ENCODE measurements at places on chromosomes 7 and 10.

- DNase-seq: no peak
Observed at GRCh38 chr10:115773832-115774231, 499.2 kb downstream of the GFRA1 start.

GRCh38 chr7:114432703-114433102 is 18.1 kb downstream of the FOXP2 start:
- no peak for DNase-seq

- no peak for DNase-seq
Observed at GRCh38 chr10:55398497-55398882, 597.5 kb upstream of the PCDH15 start.

- DNase-seq: no peak
Observed at GRCh38 chr7:158778471-158778870, 50.8 kb downstream of the ESYT2 start.

DNA sequence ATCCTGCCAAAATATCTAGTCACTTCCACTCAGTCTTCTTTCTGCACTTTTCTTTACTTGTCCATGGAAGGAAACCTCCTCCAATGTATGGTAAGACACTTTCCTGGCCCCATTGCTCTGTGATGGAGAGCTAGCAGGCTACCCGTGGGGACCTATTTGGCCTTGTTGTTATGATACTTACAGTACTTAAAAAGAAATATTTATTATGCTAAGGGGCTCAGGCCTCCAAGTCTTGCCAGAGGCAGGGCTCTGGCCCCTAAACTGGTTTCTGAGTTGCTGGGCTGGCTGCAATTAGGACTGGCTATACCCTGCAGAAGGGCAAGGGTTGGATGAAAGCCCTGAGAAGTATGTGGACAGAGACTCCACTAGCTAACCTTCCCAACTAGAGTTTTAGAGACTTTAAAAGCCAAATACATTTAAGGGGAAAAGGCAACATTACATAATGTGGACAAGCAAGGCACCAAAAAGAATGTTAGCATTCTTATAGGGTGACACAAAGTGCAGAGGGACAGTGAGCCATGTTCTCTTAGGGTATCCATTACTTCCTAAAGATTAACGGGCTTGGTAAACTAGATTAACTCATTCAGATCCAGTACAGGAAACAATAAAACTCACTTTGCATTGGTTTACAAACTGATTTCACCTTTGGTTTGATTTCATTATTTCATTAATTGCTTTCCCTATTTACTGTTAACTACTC is 84.9 kb upstream of the INHBA start:
- DNase-seq: no peak

DNA sequence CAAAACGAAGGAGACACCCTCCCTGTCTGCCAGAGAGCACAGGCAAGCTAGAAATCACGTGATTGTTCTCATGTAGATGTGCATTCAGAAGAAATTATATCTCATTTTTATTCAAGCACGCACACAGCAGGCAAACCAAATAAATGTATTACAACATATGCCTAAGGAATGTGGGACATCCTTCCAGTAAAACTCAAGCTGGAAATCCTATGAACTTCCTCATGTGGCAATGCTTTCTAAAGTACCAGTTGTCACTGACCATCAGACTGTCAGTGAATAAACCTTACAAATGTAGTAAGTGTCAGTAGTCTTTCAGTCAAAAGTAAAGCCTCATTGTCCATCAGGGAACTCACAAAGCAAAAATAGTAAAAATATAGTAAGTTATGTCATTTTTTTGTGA is 350.1 kb upstream of the POM121L12 start:
- no peak for DNase-seq

DNA sequence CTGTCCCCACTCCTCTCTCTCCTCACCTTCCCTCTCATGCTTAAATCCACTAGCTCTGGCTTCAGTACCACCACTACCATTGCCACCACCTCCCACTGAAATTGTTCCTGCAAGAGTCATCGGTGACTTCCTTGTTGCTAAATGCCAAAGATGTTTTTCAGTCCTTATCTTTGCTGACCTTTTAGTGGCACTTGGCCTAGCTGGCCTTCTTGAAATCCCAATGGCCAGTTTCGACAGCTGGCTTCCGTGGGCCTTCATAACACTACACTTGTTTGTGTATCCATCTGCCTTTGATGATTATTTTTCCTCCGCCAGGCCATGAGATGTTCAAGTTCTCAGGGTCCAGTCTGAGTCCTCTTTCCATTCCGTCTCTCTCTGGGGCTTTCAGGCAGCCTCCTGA is 118.2 kb upstream of the NANOS1 start:
- DNase-seq: no peak

DNA sequence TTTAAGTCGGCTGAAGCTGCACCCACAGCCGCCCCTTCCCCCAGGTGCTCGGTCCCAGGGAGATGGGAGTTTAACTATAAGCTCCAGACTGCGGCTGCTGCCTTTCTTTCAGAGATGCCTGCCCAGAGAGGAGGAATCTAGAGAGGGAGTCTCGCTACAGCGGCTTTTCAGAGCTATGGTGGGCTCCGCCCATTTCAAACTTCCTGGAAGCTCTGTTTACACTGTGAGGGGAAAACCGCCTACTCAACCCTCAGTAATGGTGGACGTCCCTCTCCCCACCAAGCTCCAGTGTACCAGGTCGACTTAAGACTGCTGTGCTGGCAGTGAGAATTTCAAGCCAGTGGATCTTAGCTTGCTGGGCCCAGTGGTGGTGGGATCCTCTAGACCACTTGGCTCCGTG is 135.4 kb downstream of the CXCL12 start:
- no peak for DNase-seq

DNA sequence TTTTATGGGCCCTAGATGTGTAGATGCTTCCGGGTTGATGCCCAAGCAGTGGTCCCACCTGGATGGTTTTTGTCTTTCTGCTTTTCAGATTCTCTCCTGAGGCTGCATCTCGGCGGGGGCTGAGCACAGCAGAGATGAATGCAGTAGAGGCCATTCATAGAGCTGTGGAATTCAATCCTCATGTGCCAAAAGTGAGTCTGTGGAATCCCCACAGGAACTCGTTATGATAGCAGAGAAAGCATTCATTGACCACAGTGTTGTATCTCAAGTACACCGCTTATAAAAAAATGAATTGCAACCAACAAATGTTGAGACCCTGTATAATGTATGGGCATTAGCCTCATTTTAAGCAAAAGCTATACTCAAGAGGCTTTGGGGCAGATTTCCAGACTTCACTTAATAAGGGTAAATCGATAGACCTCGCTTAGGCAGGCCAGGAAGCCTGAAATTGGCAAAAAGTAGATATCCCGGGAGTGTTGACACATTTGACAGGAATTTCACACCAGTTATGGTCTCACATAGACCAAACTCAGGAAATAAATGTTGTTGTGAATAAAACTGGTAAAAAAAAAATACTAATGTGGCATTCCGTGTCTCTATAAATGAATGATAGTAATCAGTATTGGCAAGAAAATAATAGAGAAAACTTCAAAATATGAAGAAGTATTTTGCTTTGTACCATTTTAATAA is 132.0 kb downstream of the WNT2 start:
- no peak for DNase-seq

GRCh38 chr10:73485320-73485719 is 10.5 kb downstream of the PPP3CB start:
- no peak for DNase-seq

- DNase-seq: no peak
Observed at GRCh38 chr7:80646083-80646865, 7.8 kb downstream of the CD36 start.

GRCh38 chr7:75776295-75776971 is 4.4 kb upstream of the CCL26 start:
- DNase-seq: peak; percentile 66

DNA sequence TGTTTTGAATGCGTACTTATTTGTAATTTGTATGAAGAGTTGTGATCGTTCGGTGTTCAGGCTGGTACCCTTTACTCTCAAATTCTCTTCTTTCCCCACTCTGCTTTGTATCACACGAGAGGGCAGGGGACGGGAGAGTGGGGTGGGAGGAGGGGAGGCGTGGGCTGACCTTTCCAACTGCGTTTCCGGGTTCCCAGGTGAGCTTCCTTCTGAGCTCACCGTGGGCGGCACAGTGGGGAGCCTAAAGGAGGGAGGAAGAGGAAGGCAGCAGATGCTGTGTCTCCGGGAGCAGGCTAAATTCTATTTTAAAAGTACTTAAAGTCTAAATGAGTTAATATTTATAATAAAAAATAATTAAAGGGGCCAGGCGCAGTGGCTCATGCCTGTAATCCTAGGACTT is 7.4 kb upstream of the XRCC2 start:
- DNase-seq: no peak

DNA sequence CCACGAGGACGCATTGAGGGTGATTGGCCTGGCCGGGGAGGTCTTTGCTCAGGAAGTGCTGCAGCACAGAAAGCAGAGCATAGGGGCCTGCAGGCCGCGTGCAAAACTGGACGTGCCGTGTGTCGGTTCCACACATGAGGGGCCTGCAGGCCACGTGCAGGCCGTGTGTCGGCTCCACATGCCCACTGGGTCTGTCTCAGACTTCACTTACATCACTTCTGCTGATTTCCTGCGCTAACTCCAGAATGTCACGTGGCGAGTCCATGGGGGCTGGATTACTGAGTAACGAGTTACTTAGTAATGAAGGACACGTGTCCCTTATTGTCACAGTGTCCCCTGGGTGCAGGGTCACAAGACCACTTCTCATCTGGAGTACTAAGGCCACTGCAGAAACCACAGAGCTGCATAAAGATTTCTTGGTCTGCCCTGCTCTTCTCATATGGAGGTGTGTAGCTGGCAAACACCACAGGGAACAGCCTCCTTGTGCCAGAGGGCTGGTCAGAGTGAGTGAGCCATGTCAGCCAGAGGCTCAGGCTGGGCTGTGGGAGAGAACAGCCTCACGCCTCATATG is 60.8 kb downstream of the GDI2 start:
- DNase-seq: no peak

DNA sequence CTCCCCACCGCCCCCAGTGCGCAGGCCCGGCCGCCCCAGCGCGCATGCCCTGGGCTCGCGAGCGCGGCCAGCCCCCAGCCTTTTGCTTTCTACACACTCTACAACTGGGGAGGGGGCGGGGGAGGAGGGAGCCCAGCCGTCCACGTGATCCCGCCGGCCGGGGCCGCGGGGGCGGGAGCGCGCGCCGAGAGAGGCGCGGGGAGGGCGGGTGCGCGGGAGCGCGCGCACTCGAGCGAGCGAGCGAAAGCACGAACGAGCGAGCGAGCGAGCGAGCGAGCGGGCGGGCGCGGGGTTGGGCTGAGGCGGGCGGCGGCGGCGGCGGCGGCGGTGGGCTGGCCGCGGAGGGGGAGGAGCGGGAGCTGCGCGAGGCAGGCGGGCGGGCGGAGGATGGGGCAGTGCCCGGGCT is at the start of gene AUTS2:
Gene AUTS2, plus strand, starts transcription at position 395 of the 406 bp plus-strand sequence. CDS start 1,179 bp downstream, outside the sequence.
- peak; percentile 32 for DNase-seq

GRCh38 chr7:103116991-103117390 is 31.9 kb downstream of the NAPEPLD start:
- DNase-seq: no peak

- DNase-seq: no peak
Observed at GRCh38 chr7:152649220-152649619, 26.7 kb downstream of the XRCC2 start.

- no peak for DNase-seq
Observed at GRCh38 chr7:112192236-112193154, 13.7 kb downstream of the DOCK4 start.

DNA sequence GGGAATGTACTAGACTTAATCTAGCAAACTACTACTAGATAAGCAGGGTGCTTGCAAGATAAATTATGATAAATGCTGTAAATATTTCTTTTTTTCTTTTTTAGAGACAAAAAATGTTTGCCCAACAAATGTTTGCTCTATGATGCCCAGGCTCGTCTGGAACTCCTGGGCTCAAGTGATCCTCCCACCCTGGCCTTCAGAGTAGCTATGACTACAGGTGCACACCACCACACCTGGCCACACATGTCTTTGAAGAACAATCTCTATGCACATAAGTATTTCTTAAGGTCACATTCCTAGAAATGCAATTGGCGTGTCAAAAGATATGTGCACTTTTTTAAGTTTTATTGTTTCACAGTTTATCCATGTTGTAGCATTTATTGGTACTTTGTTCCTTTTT is 179.6 kb upstream of the FRMD4A start:
- no peak for DNase-seq

DNA sequence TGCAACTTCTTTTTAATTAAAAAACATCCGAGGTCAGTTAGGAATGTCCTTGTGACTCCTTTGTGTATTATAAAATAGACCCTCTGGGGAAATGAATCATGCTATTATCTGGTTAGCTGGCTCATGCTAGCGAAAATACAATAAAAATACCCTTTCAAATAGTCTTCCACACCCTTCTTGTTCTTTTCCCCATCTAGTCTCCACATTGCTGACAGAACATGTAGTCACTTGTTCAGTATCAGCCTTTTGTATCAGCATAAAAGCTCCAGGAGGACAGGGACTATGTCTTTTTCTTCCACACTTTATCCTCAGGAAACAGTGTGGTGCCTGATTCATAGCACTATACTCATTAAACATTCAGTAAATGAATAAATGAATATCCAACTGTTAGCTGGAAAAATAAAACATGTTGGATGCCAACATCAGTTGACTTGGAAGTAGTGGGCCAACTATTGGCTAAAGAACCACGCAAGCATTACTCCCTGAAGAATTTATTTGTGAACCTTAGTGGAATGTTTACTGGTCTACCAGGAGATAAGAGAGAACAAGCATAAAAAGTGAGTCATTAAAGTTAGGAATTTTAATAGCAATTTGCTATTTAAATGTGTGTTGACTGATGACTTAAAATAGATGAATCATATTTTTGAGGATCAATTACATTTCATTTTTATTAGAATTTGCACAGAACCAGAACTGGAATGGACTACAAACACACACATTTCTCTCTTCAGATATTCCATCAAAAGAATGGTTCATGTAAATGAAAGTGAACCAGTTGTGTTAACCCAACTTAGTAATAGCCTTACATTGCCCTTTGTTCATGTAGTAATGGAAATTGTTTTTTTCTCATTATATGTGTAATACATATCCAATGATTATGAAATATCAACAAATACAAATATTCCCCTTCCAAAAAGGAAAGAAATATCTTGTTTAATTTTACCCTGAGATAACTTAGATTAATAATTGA is 129.6 kb downstream of the DKK1 start:
- DNase-seq: no peak

- no peak for DNase-seq
Observed at GRCh38 chr10:116186273-116186672, 86.7 kb downstream of the GFRA1 start.

- no peak for DNase-seq
Observed at GRCh38 chr10:44829426-44829825, 81.7 kb upstream of the TMEM72 start.

DNA sequence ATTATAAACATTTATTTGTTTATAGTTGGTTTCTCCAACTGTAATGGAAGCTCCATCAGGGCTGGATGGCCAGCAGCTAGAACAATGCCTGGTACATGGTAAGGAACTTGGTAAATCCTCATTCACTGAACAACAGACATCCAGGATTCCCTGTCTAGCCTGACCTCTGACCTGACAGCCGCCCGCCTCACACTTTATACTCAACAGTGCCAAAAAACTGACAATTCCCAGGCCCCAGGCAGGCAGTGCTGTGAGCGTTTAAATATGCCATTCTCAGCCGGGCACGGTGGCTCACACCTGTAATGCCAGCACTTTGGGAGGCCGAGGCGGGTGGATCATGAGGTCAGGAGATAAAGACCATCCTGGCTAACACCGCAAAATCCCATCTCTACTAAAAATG is 55.9 kb downstream of the RSU1 start:
- no peak for DNase-seq

GRCh38 chr10:100350914-100351485 is 4.0 kb downstream of the SCD start:
- DNase-seq: no peak

- DNase-seq: no peak
Observed at GRCh38 chr10:98047009-98047741, 16.8 kb upstream of the CRTAC1 start.

Data from stimulated activated CD4-positive, alpha-beta T cell treated with anti-CD3 and anti-CD28 coated beads, Interleukin-2, amount 100 ng/mL, for 4 hours (primary cell).